Placental pericyte (primary cell): ENCODE measurements at places on chromosomes 7 and 10. TPM values are rescaled to one million over a fixed set of nuclear protein-coding genes. Genes with fewer than 3 reads are reported as not detected.

LRRC61 gene
- total RNA-seq: 2.3 and 2.8 TPM in 2 replicates

ARMC3 gene
- total RNA-seq: under 0.01 TPM in 1 of 2 replicates, not detected in the other

C10orf67 gene
- 0.22 and 0.29 TPM in 2 replicates for total RNA-seq

SDK1 gene
- 1.1 and 2.0 TPM in 2 replicates for total RNA-seq

NUTM2A gene
- 0.66 and 0.86 TPM in 2 replicates for total RNA-seq

NEBL gene
- 0.22 TPM in 1 of 2 replicates, not detected in the other for total RNA-seq

MPP7 gene
- total RNA-seq: 0.14 TPM in 1 of 2 replicates, not detected in the other

MMD2 gene
- not detected in 2 replicates for total RNA-seq

PNLIPRP1 gene
- not detected in 2 replicates for total RNA-seq

LOXL4 gene
- total RNA-seq: 23.0 and 70.5 TPM in 2 replicates

PLXNA4 gene
- under 0.01 and 1.9 TPM in 2 replicates for total RNA-seq
